Bronchial epithelial cell (primary cell): ENCODE measurements at places on chromosomes 1 and 21.

GRCh38 chr1:150106341-150106740 is 38.8 kb downstream of the VPS45 start:
- DNase-seq: no peak

DNA sequence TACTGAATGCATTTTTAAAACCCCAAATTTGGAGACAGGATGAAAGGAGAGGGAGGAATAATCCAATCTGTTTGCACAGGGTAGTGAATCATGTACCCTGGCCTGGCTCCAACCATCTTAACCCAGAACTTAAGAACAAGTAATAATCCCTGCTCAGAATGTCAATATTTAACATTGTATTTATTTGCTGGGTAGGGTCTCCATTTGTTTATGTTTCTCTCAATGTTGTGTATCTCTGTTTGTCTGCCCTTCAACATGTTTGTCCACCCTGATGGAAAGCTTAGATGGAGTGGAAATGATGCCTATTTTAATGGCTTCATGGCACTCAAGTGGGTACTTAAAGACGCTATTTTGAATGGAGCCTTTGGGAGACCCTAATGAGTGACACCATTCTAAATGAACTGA is 54.4 kb upstream of the CDC42BPA start:
- DNase-seq: peak; percentile 87

- peak; percentile 76 for DNase-seq
Observed at GRCh38 chr1:65002508-65003315, 36.4 kb upstream of the JAK1 start.

- DNase-seq: peak; percentile 37
Observed at GRCh38 chr1:61951731-61952580, 209.7 kb downstream of the PATJ start.

- DNase-seq: no peak
Observed at GRCh38 chr1:4318720-4319119, 335.7 kb upstream of the AJAP1 start.

DNA sequence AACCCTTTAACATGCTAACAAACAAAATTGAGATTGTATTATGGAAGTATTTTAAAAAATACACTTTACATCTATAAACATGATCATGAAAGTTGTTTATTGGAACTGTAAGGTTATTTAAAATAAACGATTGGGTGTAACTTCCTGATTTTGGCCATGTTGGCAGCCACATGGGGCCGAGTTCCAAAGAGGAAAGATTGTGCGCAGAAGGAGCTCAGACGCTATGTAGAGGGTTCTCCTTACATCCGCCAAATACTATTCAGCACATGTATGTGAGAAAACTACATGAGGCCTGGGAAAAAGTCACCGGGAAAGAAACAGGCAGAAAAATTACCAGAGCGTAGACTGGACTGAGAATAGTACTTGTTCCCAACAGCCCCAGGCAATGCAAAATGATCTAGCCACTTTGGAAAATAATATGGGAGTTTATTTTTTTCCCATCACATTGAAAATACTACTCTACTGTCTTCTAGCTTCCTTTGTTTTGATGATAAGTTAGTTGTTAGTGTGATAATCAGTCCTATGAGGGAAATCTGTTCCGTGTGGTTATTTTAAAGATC is 35.7 kb upstream of the B3GALT2 start:
- DNase-seq: no peak

DNA sequence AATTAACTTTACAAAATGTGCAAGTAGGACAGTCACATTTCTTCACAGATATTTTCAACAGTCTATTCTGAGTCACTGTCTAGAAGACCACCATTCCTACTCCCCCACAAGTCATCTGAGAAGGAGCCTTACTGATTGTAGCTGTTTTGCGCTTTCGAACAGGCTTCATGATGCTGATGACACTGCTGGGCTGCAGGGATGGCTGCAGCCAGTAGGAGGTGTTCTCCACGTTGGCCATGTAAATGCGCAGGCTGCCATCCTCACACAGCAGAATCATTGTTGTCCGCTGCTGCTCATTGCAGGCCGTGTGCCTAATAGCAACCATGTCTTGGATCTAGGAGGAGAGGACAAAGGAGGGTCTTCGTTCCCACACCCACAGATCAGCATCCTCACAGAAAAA is 56.9 kb downstream of the UBR4 start:
- no peak for DNase-seq

- DNase-seq: peak; percentile 60
Observed at GRCh38 chr1:43671626-43672330, 21.8 kb downstream of the KDM4A start.

DNA sequence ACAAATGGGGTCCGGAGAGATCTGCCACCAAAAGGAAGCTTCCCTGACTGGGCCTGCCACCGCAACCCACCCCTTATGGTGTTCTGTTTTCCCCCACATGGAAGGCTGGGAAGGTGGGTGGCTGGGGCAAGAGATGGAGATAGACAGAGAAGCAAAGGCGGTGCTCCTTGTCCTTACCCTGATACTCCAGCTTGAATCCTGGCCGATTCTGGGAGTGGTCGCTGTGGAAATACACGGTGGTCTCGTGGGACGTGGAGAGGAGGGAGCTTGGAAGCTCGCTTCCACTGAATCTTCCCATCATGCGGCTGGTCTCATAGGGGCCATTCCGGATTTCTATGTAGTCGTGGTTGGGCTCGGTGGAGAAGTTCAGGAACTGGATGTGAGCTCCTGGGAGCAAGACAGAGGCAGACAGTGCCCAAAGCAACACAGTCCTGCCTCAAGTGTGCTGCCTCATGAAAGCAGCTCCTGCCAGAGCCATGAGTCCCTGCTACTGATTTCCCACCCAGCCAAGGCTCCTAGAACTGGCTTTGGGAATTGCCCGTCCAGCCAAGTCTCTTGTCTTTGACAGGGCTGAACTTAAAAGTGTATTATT is 138.5 kb downstream of the ZSCAN20 start:
- no peak for DNase-seq

DNA sequence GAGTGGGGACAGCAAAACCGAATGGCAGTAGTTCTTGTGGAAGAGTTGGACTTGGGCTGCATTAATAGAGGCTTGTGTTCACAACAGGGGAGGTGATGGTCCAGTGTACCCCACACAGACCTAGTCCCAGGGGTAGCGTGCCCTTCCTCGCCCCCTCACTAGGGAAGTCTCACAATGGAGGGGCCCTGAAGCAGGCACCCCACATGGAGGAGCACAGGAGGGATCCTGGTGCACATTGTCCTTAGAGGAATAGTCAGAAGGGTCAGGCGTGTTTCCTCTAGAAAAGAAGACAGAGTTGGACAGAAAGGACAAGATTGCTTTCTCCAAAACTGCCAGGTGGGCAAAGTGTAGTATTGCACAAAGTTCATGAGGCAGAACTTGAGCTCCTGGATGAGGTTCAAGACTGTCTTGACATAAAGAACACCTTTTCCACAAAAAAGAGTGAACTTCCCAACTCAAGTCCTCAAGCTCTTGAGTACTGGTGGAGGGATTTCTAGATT is 23.3 kb downstream of the ETNK2 start:
- no peak for DNase-seq

GRCh38 chr1:165056914-165057313 is 299.6 kb downstream of the LMX1A start:
- no peak for DNase-seq

GRCh38 chr1:205061227-205061626 is 18.2 kb downstream of the CNTN2 start:
- DNase-seq: no peak

DNA sequence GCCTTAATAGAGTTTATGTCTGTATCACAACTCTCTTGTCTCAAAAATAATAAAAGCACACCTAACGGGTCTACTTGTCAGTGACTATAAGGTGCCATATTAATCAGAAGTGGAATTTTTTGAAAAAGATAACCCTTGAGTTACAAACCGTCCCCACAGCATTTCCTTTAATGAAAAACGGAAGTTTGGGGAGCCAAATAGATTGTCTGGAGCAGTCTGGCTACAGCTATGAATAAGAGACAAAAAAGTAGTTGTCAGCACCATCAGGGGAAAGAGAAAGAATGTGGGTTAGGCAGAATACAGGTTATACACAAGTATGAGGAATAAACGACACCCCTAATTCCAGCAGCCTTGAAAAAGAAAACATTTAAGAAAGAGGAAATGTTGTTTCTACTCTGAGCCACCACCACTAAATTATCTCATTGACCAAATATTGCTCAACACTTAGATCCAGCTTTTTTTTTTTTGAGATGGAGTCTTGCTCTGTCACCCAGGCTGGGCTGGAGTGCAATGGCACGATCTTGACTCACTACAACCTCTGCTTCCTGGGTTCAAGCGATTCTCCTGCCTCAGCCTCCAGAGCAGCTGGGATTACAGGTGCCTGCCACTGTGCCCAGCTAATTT is 29.4 kb upstream of the USP24 start:
- peak; percentile 55 for DNase-seq

- DNase-seq: no peak
Observed at GRCh38 chr1:98898940-98899339, 105.7 kb downstream of the PLPPR5 start.

GRCh38 chr1:118151312-118151937 is 33.6 kb downstream of the SPAG17 start:
- DNase-seq: peak; percentile 66

GRCh38 chr1:202850593-202851362 is 38.2 kb downstream of the RABIF start:
- DNase-seq: no peak

GRCh38 chr1:230272557-230272956 is 153.6 kb downstream of the PGBD5 start:
- no peak for DNase-seq

DNA sequence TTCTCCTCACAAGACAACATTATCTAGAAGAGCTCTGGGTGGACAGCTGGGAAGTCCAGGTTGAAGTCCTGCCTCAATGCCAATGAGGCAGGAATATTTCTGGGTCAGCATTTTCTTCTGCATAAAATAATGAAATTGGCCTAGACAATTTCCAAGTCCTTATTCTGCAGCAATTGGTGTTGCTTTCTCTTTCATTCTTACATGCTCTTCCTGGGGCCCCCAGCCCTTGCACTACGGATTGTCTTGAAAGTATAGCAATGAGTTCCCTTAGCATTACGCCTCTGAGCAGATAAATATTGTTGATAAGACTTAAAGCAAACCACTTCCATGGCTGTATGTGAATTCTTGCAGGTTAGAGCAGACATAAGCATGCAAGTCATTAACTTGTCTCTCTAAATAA is 188.5 kb downstream of the TGFBR3 start:
- no peak for DNase-seq

GRCh38 chr1:195481293-195481692 is 1126.9 kb downstream of the KCNT2 start:
- DNase-seq: no peak

DNA sequence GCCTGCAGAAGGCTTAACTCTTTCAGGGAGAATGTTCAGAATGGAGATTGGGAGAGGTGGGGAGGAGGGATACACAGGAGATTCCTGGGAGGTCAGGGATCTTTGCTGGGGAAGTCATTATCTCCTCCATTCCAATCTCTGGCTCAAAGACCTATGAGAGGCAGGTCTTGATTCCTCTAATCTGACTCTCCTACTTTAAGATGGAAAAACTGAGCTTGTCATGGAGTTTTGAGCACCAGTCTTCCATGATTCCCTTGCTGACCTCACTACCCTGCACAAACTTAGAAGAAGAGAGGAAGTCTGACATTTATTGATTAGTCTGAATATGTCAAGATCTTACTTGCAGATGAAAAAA is 41.5 kb upstream of the SYNC start:
- DNase-seq: no peak

- no peak for DNase-seq
Observed at GRCh38 chr1:43274804-43275180, 5.0 kb downstream of the TMEM125 start.

GRCh38 chr1:31936981-31937299 is 1.2 kb downstream of the PTP4A2 start:
- DNase-seq: no peak

DNA sequence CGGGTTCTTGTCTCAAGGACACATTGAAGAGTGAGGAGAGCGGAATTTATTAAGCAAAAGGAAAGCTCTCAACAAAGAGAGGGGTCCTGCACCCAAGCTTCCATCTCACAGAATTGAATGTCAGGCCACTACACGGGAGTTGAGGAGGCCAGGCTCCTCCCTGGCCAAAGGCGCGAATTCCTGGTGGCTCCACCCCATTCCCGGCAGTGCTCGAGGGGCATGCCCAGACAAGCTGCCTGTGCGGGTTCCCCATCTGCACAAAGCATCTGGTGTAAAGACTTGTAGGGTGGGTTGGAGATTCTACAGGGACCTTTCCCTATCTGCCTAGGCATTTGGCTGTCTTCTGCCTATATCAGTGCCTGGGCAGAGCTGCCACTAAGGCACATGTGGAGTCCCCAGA is 648.5 kb upstream of the PKN2 start:
- DNase-seq: peak; percentile 22

DNA sequence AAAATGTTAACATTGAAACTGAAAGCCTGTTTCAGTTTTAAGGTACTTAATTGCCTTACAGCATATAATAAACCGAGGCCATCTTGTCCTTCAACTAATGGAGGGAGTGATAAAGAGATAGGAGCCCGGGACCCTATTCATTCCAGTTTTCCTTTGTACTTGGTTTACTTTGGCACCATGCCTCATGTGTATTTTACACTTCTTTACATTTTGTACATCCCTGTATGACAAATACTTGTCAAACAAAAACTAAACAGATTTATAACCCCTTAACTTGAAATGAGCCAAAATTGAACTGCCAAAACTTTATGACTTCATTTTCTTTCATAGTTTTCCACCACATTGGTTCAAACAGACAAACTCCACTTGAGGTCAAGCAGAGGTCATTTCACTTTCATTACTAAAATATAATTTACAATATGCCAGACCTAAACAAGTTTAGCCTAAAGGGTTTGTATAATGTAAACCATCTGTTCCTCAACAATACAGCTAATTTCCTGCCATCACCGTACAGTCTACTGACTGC is 30.9 kb upstream of the UBE2U start:
- DNase-seq: peak; percentile 35

- DNase-seq: no peak
Observed at GRCh38 chr1:217540321-217540720, 90.6 kb downstream of the GPATCH2 start.

DNA sequence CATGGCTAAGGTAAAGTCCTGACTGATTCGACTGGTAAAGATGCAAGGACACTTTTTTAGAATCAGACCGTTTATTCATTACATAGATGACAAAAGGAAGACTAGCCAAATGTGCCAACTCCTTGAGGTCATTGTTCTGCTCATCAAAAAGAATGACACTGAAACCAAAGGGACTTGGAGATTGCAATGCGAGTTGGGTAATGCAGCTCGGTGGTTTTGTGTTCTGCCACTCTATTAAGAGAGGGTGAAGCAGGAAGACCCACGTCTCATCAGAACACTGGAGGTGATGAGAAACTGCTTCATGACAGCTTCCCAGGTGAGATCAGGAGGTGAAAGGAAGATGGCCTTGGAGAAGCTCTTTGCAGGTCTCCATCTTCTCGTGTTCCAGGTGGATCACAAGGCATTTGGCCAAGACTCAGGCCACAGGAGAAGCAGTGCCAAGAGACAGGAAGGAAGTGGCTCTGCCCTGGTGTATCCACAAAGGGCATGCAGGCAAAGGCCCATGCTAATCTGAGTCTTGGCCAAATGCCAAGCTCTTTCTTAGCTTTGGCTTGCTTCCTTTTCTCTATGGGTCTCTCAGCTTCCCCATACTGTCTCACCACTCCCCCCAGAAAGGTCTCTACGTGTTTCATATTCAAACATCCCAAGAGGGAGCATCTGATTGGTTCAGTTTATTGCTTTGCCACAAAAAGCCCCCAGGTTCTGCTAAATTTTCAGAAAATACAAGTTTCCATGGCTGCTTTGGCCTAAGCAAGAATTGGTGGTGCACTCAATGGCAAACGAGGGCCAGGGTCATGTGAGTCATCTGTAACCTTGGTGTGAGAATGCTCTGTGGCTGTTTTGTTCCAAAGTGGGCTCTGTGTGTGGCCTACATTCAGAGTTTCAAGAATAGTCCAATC is 5.7 kb upstream of the CCT8 start:
- DNase-seq: no peak

GRCh38 chr1:119748040-119748439 is 20.7 kb downstream of the HMGCS2 start:
- DNase-seq: no peak
